ENCODE measurements at places on chromosomes 12 and 14. TPM values are rescaled to one million over a fixed set of nuclear protein-coding genes. Genes with fewer than 3 reads are reported as not detected.

Gene CKAP4
- total RNA-seq: 118 TPM

GRCh38 chr12:94172973-94173372 lies 24.6 kb downstream of the PLXNC1 start:
- peaks cover 12% of the 10 kb centered on the region for H3K27me3 ChIP-seq
- peaks cover 38% of the 10 kb centered on the region for H3K4me1 ChIP-seq
- no peaks in the 10 kb centered on the region for H3K36me3 ChIP-seq

GRCh38 chr14:81172353-81172752 lies 48.4 kb downstream of the GTF2A1 start:
- H3K36me3 ChIP-seq: no peaks in the 10 kb centered on the region
- H3K27ac ChIP-seq: no peak overlapping the region
- no peaks in the 10 kb centered on the region for H3K27me3 ChIP-seq
- peaks cover 13% of the 10 kb centered on the region for H3K4me1 ChIP-seq
- DNase-seq: peak; percentile 35

Gene SLCO1C1
- total RNA-seq: not detected

- H3K27ac ChIP-seq: no peak overlapping the region
- H3K4me3 ChIP-seq: no peak overlapping the region
- no peaks in the 10 kb centered on the region for H3K4me1 ChIP-seq
- H3K36me3 ChIP-seq: peaks cover 7% of the 10 kb centered on the region
- DNase-seq: no peak
These were observed 127.6 kb downstream of the GXYLT1 start for GRCh38 chr12:42017051-42017450.

- H3K4me3 ChIP-seq: peak overlapping the region; percentile 91
- peak overlapping the region; percentile 94 for H3K27ac ChIP-seq
- no peaks in the 10 kb centered on the region for H3K4me1 ChIP-seq
- H3K27me3 ChIP-seq: no peaks in the 10 kb centered on the region
- DNase-seq: no peak
- H3K36me3 ChIP-seq: peaks cover 8% of the 10 kb centered on the region
These were observed 1.6 kb downstream of the BORCS5 start for GRCh38 chr12:12358528-12358927.

DNA sequence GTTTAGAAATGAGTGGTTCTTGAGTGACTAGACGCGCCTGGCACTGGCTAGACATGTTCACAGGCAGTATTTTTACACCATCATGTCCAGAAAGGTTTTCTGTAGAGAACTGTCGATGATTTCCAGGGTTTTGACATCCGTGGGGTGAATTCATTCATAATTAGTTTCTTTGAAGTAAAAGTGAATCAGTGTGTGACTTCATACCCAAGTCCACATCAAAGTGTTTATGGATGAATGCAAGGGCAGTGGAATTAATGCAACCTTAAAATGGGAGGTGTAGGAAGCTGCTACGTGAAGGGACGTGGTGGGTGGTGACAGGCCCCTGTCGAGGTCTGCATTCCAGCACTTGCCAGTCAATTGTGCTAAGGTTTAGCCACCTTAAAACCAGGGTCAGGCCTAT lies 38.4 kb upstream of the ELK3 start:
- no peak for DNase-seq
- no peak overlapping the region for H3K4me3 ChIP-seq
- H3K27ac ChIP-seq: no peak overlapping the region
- no peaks in the 10 kb centered on the region for H3K36me3 ChIP-seq

DNA sequence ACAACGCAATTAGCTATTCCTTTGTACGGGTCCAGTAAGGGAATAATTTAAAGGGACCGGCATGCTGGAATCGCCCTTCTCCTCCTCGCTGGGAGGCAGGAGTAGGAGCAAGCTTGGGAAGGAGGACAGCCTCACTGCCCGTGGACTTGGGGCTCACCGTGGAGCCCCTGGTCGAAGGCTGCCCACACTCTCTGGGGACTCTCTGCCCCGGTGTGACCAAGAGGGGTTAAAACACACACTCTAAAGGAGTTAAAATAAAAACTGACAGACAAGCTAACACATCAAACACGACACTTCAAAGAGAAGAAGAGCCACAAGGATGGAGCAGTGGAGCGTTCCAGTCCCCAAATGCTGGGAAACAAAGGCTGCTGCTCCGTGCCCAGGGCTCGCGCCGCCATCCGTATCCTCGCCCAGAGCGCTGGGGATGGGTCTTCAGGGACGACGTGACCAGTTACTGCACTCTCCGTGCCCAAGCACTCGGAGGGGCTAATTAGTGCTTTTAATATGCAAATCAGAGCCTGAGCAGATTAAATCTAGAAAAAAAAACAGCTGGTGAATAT lies 123.3 kb downstream of the PAPOLA start:
- H3K36me3 ChIP-seq: no peaks in the 10 kb centered on the region
- H3K4me3 ChIP-seq: no peak overlapping the region
- no peak for DNase-seq
- peaks cover 38% of the 10 kb centered on the region for H3K27me3 ChIP-seq

- H3K27me3 ChIP-seq: no peaks in the 10 kb centered on the region
- no peak for DNase-seq
- peaks cover 19% of the 10 kb centered on the region for H3K4me1 ChIP-seq
- no peaks in the 10 kb centered on the region for H3K36me3 ChIP-seq
- H3K4me3 ChIP-seq: no peak overlapping the region
These were observed 147.9 kb upstream of the PRICKLE1 start for GRCh38 chr12:42737398-42737797.

GRCh38 chr12:43848786-43849185 lies 12.9 kb downstream of the TMEM117 start:
- no peak overlapping the region for H3K27ac ChIP-seq
- DNase-seq: no peak
- no peaks in the 10 kb centered on the region for H3K36me3 ChIP-seq
- peaks cover 26% of the 10 kb centered on the region for H3K4me1 ChIP-seq

- H3K36me3 ChIP-seq: peaks cover 7% of the 10 kb centered on the region
- H3K27me3 ChIP-seq: no peaks in the 10 kb centered on the region
- DNase-seq: peak; percentile 28
- H3K27ac ChIP-seq: no peak overlapping the region
- H3K4me3 ChIP-seq: no peak overlapping the region
These were observed 85.2 kb downstream of the CCDC88C start for GRCh38 chr14:91332171-91332985.

- peaks cover 7% of the 10 kb centered on the region for H3K36me3 ChIP-seq
- no peaks in the 10 kb centered on the region for H3K4me1 ChIP-seq
- H3K27ac ChIP-seq: no peak overlapping the region
These were observed 95.0 kb downstream of the FOXN4 start for GRCh38 chr12:109214131-109214530.

DNA sequence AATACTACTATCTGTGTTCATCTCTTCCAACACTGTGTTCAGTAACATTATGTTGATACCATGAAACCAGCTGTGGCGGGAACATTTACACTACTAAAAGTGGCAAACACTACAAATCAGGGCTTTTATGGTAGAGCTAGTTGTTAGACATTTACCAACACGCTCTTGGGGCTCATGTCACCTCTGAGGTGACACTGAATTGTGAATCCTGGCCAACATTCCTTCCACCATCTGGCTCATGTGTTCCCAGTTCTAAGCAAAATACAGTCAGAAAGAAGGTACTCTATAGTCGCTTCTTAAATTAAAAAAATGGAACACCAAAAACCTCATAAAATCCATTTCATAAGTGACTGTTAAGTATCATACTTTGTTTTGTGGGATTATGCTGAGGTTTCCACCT lies 436.6 kb downstream of the FUT8 start:
- H3K4me1 ChIP-seq: no peaks in the 10 kb centered on the region
- no peak for DNase-seq
- H3K27me3 ChIP-seq: peaks cover 3% of the 10 kb centered on the region
- H3K36me3 ChIP-seq: no peaks in the 10 kb centered on the region

GRCh38 chr12:7934091-7934888 lies 1.7 kb downstream of the SLC2A3 start:
- H3K27ac ChIP-seq: no peak overlapping the region
- no peak for DNase-seq
- H3K4me1 ChIP-seq: peaks cover 2% of the 10 kb centered on the region
- H3K4me3 ChIP-seq: no peak overlapping the region
- H3K27me3 ChIP-seq: no peaks in the 10 kb centered on the region

GRCh38 chr12:101759396-101760047 lies 20.3 kb upstream of the SYCP3 start:
- H3K27me3 ChIP-seq: no peaks in the 10 kb centered on the region
- peak; percentile 61 for DNase-seq
- H3K27ac ChIP-seq: no peak overlapping the region
- H3K36me3 ChIP-seq: peaks cover 14% of the 10 kb centered on the region
- no peaks in the 10 kb centered on the region for H3K4me1 ChIP-seq

- H3K27ac ChIP-seq: no peak overlapping the region
- H3K4me3 ChIP-seq: no peak overlapping the region
- DNase-seq: no peak
- H3K4me1 ChIP-seq: no peaks in the 10 kb centered on the region
These were observed 199.1 kb downstream of the FOXN3 start for GRCh38 chr14:89217891-89218290.

Gene CCDC184
- not detected for total RNA-seq

Gene ZBTB39
- total RNA-seq: 6.2 TPM

Gene CPNE6
- not detected for total RNA-seq

DNA sequence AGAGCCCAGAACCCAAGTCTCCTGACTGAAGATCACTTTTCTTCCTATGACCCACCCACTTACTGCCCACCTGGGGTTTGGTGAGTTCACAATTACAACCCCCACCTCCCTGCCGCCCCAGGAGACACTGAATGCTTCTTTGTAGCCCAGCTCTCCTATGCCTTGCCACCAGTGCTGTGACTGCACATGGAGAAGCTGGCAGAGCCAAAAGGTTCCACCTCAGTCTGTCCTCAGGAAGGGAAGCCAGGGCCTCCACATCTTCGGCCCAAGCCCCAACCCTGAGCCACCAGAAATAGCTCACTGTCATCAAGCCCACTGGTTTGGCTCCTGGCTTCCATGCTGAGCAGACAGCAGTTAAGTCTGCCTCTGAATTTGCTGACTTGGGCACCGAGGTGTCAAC lies 25.6 kb downstream of the OTUB2 start:
- no peaks in the 10 kb centered on the region for H3K27me3 ChIP-seq
- H3K36me3 ChIP-seq: peaks cover 93% of the 10 kb centered on the region
- no peak overlapping the region for H3K4me3 ChIP-seq
- H3K4me1 ChIP-seq: no peaks in the 10 kb centered on the region
- no peak for DNase-seq

DNA sequence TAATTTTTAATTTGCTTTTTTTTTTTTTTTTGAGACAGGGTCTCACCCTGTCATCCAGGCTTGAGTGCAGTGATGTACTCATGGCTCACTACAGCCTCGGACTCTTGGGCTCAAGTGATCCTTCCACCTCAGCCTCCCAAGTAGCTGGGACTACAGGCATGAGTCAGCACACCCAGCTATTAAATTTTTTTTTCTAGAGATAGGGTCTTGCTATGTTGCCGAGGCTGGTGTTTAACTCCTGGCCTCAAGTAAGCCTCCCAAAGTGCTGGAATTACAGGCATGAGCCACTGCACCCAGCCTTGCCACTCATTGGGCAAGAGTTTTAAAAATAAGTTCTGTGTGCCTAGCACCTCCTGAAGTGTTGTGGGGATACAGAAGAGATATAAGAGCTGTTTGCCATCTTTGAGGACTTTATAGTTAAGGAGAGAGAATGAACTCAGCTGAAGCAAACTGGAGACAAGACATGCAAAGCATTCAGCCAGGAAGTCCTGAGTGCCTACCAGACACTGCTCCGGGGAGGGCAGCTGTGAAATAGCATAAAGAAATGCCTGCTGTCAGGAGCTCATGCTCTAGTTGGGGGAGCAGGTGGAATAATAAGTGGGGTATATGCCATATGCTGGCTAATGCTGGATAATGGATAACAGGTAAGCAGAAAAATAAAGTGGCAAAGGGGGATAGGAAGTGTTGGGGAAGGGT lies 15.0 kb upstream of the EMP1 start:
- no peak overlapping the region for H3K27ac ChIP-seq
- H3K36me3 ChIP-seq: no peaks in the 10 kb centered on the region
- H3K4me3 ChIP-seq: no peak overlapping the region
- H3K27me3 ChIP-seq: no peaks in the 10 kb centered on the region
- no peak for DNase-seq

GRCh38 chr12:104467346-104467837 lies 10.6 kb downstream of the CHST11 start:
- no peaks in the 10 kb centered on the region for H3K36me3 ChIP-seq
- H3K4me1 ChIP-seq: peaks cover 6% of the 10 kb centered on the region
- no peak overlapping the region for H3K27ac ChIP-seq
- DNase-seq: no peak
- no peaks in the 10 kb centered on the region for H3K27me3 ChIP-seq

- no peaks in the 10 kb centered on the region for H3K36me3 ChIP-seq
- no peak overlapping the region for H3K27ac ChIP-seq
These were observed 127.2 kb upstream of the ATF7IP start for GRCh38 chr12:14238221-14238792.

DNA sequence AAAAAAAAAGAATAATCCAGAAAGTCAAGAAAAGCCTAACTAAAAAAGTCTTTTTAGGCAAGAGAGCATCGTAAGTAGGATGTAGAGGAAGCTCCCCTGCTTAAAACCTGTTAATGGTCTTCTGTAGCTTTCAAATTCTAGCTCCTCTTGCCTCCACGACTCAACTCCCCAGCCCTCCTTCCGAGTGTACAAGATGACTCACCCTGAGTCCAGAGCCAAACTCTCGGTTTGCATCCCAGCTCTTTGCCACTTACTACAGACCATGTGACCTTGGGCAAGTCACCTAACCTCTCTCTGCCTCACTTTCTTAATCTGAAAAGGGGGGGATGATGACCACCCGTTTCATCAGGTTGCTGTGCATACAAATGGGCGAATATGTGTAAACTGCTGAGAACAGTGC lies 460.4 kb downstream of the DPF3 start:
- peak; percentile 55 for DNase-seq
- no peak overlapping the region for H3K27ac ChIP-seq
- H3K4me1 ChIP-seq: peaks cover 15% of the 10 kb centered on the region
- H3K4me3 ChIP-seq: no peak overlapping the region
- H3K27me3 ChIP-seq: peaks cover 30% of the 10 kb centered on the region
- no peaks in the 10 kb centered on the region for H3K36me3 ChIP-seq

DNA sequence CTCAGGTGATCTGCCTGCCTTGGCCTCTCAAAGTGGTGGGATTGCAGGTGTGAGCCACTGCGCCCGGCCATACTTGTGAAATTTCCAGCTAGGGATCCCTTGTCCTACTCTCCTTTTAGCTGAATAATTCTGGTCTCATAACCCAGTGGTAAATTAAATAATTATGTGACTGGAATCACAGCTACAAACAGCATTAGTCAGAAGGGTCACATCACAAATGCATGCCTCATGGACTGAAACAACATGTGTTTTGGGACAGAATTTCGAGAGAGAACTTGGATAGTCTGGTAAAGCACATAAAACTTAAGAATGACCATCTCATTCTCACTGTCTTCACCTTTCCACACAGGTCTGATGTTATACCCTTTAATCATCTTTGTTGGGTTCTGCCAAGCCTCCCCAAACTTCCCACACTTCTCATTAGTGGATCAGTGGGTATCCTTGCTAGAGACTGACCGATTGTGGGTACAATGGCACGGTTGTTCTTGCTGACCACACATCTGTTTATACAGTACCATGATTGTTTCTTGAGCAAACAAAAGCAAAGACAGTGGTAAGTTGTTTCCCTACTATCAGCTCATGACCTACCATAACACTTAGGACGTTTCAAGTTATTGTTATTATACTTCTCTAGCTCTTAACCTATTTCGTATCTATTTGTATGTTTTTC lies 5.1 kb downstream of the GPRC5D start:
- H3K4me1 ChIP-seq: no peaks in the 10 kb centered on the region
- H3K4me3 ChIP-seq: no peak overlapping the region
- no peak for DNase-seq
- H3K27me3 ChIP-seq: no peaks in the 10 kb centered on the region
- H3K36me3 ChIP-seq: no peaks in the 10 kb centered on the region
- no peak overlapping the region for H3K27ac ChIP-seq

- no peaks in the 10 kb centered on the region for H3K4me1 ChIP-seq
- DNase-seq: no peak
- H3K4me3 ChIP-seq: no peak overlapping the region
These were observed 355.1 kb upstream of the CCDC196 start for GRCh38 chr14:66131111-66131510.

Measured in MCF 10A (cell line).